ENCODE measurements at places on chromosomes 5 and 9.

DNA sequence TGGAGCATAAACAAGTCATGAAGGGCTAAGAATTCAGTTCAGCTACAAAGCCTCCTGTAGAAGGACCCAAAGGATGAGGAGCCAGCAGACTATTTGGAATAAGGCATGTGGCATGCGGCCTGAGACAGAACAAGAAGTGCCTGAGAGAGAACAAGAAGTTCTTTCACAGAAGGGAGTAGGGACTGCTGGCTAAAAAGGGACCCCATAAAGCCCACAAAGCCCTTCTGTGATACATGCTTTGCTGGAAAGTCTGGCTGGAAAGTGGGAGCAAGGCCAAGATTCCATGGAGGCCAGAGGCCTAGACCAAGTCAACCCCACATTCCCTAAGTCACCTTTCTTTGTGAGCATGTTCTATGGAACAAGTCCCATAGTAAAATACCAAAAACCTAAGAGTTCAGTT lies 35.9 kb upstream of the UBAP2 start:
- no peak for DNase-seq

GRCh38 chr5:56116599-56117141 lies 116.5 kb downstream of the ANKRD55 start:
- DNase-seq, result no peak

GRCh38 chr9:119451426-119451825 lies 82.2 kb upstream of the BRINP1 start:
- no peak for DNase-seq

DNA sequence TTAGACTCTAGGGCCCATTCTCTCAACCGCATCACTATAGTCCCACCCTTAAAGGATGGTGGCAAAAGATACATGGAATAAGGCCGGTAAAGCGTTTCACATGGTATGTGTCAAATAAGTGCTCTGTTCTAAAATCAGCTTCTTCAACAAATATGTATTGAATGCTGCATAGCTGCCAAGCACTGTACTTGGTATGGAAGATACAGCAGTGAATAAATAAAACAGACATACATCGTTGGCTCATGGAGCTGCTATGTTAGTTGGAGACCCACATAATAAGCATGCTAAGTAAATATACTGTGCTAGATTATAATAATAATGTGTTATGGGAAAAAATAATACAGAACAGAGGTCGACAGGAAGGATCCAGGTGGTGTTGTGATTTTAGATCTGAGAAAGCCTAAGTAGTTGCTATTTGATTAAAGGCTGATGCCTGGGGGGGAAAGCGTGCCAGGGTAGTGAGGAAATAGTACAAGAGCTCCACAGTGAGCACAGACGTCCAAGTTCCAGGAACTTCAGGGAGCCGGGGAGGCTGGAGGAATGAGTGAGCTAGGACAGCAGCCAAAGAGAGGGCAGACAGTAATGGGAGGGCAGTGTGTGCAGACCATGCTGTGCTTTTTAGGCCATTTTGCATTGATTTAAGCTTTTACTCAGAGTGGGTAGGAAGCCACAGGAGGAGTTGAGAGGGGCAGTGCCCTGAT lies 93.7 kb downstream of the JAKMIP2 start:
- no peak for DNase-seq

DNA sequence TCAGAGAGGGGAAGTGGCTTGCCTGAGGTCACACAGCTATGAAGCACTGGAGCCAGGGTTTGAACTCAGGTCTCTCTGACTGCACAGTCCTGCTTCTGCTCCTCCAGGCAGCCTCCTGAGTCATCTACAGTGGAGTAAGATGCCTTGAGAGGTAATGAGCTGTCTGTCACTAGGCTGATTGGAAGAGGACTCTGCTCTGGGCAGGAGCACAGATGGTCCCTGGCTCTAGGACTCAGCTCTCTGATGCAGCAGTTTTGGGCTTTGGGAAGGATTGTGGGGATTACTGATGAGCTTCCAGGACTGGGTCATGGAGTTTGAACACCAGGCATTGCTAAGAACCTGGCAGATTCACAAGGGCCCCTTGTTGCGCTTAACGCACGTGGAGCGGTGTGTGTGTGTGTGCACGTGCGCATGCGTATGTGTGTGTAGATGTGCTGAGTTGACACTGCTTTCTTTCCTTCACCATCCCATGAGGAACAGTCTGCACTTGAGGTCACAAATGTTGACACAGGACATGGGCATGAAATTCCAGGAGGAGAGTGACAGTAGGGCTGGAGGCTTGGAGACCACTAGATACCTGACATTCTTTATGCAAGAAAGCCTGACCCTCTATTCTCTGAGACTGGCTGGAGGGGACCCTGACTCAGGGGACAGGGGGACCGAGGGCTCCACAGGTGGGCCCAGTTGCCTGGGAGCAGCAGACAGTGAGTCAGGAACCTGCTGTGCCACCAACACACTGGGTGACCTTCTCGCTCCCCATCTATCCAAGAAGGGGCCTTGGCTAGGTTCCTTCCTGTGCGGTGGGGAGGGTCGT lies 170.5 kb downstream of the RGS3 start:
- no peak for DNase-seq

DNA sequence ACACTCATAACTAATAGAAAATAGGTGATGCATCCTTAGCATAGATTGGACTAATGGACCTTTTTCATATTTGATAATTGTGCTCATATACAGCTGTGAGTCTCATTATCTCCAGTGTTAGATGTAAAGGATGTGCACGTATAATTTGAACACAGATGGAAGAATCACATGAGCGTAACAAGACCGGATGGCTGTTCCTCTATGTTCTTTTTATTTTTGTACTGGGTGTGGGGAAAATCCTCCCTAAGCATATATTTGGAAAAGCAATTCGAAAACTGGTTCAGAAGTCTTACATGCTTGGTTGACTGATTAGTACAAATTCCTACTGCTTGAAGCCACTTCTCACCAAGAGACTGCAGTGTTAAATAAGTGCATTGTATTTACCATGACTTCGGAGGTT lies 230.2 kb downstream of the AOPEP start:
- no peak for DNase-seq

GRCh38 chr5:77224672-77225355 lies 14.3 kb downstream of the PDE8B start:
- DNase-seq, result no peak

DNA sequence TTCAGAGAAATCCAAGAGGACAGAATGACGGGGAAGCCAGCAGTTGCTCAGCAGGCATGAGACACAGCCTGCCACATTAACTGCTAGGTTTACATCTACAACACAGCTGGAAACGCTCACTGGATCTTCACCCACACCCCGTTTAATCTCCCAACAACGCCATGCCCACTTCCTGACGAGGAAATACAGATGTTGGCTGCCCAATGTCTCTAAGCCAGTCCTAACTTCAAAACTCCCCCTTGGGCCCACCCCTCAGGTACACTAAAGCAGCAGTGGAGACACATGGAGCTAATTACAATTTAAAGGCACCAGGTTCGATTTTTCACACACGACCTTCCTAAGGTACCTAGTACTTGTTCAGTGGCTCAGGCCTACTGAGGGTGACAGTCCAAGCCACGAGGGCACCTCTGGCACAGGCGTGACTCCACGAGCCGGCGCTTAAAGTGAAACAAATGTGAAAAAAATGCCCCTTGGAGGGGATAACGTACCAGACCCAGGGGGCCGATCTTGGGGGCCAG lies 904 bp downstream of the RPL12 start:
- no peak for DNase-seq

DNA sequence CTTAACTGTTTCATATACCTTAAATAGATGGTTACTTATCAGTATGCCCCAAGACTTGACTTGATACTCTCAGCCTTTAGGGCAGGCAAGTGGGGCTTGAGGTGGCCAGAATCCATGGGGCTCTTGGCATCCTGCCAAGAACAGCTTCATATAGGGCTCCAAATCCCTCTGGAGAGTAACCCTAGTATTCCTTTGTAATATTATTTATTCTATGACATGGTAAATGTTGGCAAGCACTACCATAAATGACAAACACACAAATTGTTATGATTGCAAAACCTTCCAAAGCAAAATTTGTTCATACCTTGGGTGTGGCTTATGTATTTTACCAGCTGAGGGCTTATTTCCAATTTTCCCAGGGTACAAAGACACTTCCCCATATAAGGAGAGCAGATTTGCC lies 257.4 kb upstream of the TRPC7 start:
- no peak for DNase-seq

- DNase-seq, result no peak
These were observed 87.7 kb downstream of the ACER2 start for GRCh38 chr9:19496321-19497050.

DNA sequence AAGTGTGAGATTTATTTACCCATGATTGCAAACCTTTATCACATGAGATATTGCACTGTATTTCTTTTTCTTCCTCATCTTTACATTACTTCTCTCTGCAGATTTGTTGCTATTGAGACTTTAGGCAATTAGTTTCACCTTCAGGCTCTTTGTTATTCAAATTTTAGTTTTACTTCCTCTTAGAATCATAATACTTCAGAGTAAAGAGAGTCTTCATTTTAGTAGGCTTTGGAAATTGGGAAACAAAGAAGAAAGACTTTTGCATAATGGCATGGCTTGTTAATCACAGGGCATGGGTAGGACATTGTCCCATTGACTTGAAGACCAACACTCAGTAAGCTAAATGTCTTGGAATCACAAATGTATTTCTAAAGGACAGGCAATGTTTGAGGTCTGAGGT lies 1.2 kb upstream of the PCDHGA5 start:
- DNase-seq, result no peak

DNA sequence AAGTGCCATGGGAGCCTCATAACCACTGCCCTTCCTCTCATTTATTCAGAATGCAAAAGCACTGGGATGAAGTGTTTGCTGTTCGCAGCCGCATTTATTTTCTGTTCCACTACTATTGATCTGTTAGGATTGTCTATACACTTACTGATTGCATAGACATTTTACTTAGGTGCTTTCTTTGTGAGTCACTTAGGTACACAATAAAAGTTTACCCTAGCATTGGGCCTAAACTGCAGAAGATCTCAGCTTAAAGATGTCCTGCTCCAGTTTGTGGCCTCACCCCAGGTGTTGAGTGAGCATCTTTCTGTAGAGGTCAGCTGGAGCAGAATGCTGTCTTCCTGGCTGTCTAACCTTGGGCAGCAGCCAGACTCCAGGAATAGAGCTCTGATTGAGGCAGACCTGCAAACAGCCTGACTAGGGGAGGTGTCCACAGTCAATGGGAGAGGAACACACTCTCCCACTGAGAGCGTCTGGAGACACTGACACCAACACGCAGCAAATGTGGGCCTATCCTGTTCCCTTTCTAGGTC lies 54.0 kb downstream of the GPR21 start:
- no peak for DNase-seq

DNA sequence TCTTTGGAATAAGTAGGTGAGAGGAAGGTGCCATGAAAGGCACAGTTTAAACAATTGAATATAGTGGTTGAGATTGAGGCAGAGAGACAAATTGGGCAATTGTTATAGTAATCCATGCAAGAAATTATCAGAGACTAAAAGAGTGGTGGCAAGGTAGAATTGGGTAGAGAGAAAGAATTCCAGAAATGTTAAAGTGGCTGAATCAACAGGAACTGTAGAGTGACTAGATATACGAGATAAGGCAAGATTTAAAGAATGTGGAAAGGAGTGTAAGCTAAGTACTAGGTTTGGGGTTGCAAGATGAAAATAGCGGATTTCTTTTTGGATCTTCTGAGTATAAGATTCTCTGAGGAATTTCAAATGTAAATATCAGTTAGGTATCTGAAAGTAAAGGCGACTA lies 285.2 kb downstream of the DMRTA1 start:
- no peak for DNase-seq

- no peak for DNase-seq
These were observed 15.6 kb upstream of the SPATA24 start for GRCh38 chr5:139419226-139420192.

DNA sequence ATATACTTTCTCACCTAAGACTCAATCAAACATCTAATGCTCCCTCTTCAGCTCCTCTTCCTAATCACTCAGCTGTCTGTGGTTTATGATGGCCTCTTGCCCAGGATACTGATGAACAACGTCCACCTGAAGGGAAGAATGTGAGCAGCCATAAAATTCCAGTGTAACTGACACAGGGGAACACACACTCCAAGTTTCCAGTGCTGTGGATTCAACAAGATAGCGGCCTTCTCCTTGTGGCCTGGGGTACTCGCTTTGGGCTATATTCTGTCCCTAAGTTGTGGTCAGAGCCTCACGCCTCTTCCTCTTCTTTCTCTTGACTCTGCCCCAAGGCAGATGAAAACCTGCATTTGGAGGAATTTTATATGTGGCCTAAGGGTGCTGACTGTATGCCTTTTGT lies 11.7 kb downstream of the B4GALT1 start:
- DNase-seq, result no peak

GRCh38 chr9:133122935-133123611 lies 2.0 kb upstream of the RALGDS start:
- DNase-seq, result peak; percentile 39

GRCh38 chr9:4016789-4017188 lies 283.1 kb downstream of the GLIS3 start:
- DNase-seq, result no peak

DNA sequence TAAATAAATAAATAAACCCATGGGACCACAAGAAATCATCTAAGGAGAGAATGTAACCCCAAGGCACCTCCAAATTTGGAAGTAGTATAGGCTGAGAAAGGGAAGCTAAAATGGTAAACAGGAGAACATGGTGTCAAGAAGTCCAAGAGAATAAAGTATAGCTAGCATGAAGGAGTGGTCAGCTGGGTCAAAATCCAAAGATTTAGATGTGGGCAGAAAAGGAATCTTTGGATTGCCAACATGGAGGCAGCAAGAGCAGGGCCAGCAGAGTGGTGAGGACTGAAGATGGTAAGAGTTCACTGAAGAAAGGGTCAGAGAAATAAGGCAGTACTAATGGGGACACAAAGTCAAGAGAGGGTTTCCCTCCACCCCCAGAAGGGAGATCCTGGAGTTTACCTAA lies 53.0 kb downstream of the TSSK1B start:
- no peak for DNase-seq
